ENCODE measurements at places on chromosomes 6 and 20. TPM values are rescaled to one million over a fixed set of nuclear protein-coding genes. Genes with fewer than 3 reads are reported as not detected.

The ARMH2 gene
- total RNA-seq, result not detected

The TULP1 gene
- total RNA-seq, result not detected

The MAS1 gene
- total RNA-seq, result not detected

The BMP7 gene
- not detected for total RNA-seq

The KIF6 gene
- not detected for total RNA-seq

The MYMX gene
- not detected for total RNA-seq

The LIN28B gene
- not detected for total RNA-seq

The NTSR1 gene
- total RNA-seq, result 0.30 TPM

The WFDC2 gene
- not detected for total RNA-seq

The TLDC2 gene
- total RNA-seq, result not detected

The JAG1 gene
- total RNA-seq, result 31.7 TPM

The HTR1E gene
- not detected for total RNA-seq

The PRSS16 gene
- total RNA-seq, result not detected

The BTNL2 gene
- not detected for total RNA-seq

The SLA2 gene
- total RNA-seq, result not detected

The PNPLA1 gene
- total RNA-seq, result not detected

The VGLL2 gene
- total RNA-seq, result not detected

The FAM83B gene
- not detected for total RNA-seq

The ZC3H12D gene
- total RNA-seq, result not detected

The C6orf163 gene
- total RNA-seq, result 2.5 TPM

The ME1 gene
- total RNA-seq, result 29.3 TPM

The BPIFA1 gene
- not detected for total RNA-seq

The PNLDC1 gene
- not detected for total RNA-seq
